Activated T-helper 2 cell treated with anti-CD3 and anti-CD28 coated beads, Interferon-gamma antibody, Interleukin-2, Interleukin-4, amounts not matched to agents 10 μg/mL and 5 μg/mL and 100 μg/mL, durations not matched to agents 14 hours and 24 hours and 36 hours (primary cell): ENCODE measurements at places on chromosomes 5 and 9. TPM values are rescaled to one million over a fixed set of nuclear protein-coding genes. Genes with fewer than 3 reads are reported as not detected.

- no peaks in the 10 kb centered on the region for H3K27me3 ChIP-seq
- H3K4me1 ChIP-seq, result no peaks in the 10 kb centered on the region
- no peaks in the 10 kb centered on the region for H3K36me3 ChIP-seq
- no peak overlapping the region for H3K27ac ChIP-seq
- DNase-seq, result no peak
- no peak overlapping the region for H3K4me3 ChIP-seq
Measured at GRCh38 chr5:127840198-127840524, 137.0 kb downstream of the CCDC192 start.

- H3K36me3 ChIP-seq, result no peaks in the 10 kb centered on the region
- no peak for DNase-seq
- H3K4me3 ChIP-seq, result no peak overlapping the region
- no peaks in the 10 kb centered on the region for H3K27me3 ChIP-seq
- no peaks in the 10 kb centered on the region for H3K4me1 ChIP-seq
Measured at GRCh38 chr5:78824831-78825281, 160.3 kb downstream of the ARSB start.

DNA sequence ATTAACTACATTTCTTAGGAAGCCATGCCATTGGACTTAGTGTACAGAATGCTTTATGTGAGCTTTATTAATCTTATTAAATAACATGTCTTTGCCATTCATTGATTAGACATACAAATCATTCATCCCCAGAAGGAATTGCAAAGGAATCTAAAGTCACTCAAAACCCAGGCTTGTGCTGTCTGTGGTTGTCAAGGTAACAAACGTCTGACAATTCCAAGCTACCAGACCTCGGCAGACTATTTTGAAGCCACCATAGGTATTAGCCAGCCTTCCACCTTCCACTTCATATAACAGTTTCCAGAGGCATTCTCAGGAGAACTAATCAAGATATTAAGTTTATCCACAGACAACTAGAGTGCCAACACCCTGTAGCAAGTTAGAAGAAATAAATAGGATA lies 135.2 kb upstream of the TUSC1 start:
- H3K27me3 ChIP-seq, result no peaks in the 10 kb centered on the region
- no peak for DNase-seq
- no peaks in the 10 kb centered on the region for H3K4me1 ChIP-seq
- H3K36me3 ChIP-seq, result no peaks in the 10 kb centered on the region

DNA sequence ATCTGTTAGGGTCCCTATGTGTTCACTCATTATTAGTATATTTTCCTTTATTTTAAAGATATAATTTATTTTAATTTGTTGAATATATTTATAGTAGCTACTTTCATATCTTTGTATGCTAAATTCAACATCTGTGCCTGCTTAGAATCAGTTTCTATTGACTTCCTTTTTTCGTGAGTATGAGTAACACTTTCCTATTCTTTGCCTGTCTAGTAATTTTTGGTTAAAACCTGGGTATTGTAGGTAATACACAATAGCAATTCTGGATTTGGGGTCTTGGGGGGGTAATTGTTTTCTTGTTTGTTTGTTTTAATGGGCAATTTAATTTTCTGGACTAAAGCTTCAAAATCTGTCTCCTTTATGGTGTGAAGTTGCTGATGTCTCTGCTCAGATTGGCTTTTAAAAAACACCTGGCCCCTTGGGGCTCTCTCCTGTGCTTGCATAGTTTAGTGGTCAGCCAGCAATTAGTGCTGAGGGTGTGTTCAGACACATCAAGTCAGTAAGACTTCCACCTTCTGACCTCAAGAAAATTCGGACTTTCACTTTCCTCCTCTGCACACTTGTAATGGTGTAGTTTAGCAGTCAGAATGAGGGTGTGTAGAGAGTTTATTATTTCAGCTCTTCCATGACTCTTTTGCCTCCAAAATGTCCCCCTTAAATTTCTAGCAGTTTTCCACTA lies 124.4 kb upstream of the MAP1B start:
- H3K27ac ChIP-seq, result no peak overlapping the region
- H3K4me1 ChIP-seq, result no peaks in the 10 kb centered on the region
- H3K36me3 ChIP-seq, result no peaks in the 10 kb centered on the region
- no peak overlapping the region for H3K4me3 ChIP-seq

DNA sequence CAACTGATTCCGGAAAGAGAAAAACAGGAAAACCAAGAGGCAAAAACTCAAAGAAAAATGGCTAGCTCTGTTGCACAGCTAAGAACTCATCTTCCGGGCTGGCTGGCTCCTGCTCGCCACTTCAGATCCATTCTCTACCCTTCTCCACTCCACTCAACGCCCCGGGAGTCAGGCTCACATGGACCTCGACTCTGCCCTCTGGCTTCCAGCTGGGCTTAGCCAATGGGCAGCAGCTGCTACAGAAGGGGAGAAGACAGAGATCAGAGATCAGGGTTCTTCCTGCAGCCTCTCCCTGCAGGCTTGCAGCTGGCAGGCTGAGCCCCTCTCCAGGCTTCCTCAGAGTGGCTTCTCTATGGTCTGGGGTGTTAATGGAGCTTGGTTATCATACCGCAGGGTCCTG lies 187.5 kb downstream of the MED10 start:
- no peaks in the 10 kb centered on the region for H3K27me3 ChIP-seq
- no peak for DNase-seq
- H3K36me3 ChIP-seq, result no peaks in the 10 kb centered on the region

DNA sequence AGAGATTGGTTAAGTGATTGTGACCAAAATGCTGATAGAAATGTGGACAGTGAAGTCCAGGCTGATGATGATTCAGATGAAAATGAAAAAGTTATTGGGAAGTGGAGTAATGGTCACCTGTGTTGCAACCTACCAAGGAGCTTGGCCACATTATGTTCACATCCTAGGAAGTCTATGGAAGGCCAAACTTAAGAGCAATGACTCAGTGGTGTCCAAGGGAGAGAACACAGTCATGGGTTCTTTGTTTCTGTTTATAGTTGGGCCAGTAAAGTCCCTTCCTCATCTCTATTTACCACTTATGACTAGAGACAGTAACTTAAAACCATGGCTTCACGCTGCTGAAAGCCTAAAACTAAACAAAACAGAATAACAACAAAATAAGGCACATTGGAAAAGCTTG lies 555.3 kb upstream of the DAB2 start:
- no peaks in the 10 kb centered on the region for H3K27me3 ChIP-seq
- no peak for DNase-seq
- H3K4me3 ChIP-seq, result no peak overlapping the region
- H3K4me1 ChIP-seq, result no peaks in the 10 kb centered on the region

- DNase-seq, result no peak
- peaks cover 8% of the 10 kb centered on the region for H3K4me1 ChIP-seq
- no peaks in the 10 kb centered on the region for H3K36me3 ChIP-seq
- peaks cover 12% of the 10 kb centered on the region for H3K27me3 ChIP-seq
Measured at GRCh38 chr5:54932789-54933188, 52.6 kb downstream of the ESM1 start.

DNA sequence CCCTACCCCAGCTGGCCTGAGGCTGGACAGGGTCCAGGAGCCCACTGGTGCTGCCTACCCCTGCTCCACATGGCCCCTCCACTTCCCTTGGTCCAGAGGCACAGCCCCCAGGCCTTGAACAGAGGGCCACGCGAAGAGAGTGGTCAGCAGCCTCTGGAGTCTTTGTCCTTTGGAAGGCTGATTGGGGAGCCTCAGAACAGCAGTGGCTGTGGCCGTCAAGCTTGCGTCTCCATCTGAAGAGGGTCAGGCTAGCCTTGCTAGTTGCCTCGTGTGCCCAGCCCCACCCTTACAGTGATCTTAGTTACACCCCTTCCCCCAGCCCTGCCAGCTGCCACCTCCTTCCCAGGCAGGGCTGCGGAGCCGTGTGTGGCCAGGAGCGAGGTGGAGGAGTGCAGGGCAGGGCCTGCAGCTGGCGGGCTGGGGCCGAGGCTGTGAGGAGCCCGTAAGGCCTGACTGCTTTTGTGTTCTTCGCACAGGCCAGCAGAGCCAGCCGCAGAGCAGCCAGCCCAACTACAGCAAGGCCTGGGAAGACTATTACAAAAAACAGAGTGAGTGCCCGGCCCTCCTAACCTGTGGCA lies 30.1 kb upstream of the PRDM12 start:
- H3K4me1 ChIP-seq, result no peaks in the 10 kb centered on the region
- peaks cover 30% of the 10 kb centered on the region for H3K36me3 ChIP-seq
- H3K4me3 ChIP-seq, result no peak overlapping the region
- no peak for DNase-seq
- H3K27ac ChIP-seq, result no peak overlapping the region

DNA sequence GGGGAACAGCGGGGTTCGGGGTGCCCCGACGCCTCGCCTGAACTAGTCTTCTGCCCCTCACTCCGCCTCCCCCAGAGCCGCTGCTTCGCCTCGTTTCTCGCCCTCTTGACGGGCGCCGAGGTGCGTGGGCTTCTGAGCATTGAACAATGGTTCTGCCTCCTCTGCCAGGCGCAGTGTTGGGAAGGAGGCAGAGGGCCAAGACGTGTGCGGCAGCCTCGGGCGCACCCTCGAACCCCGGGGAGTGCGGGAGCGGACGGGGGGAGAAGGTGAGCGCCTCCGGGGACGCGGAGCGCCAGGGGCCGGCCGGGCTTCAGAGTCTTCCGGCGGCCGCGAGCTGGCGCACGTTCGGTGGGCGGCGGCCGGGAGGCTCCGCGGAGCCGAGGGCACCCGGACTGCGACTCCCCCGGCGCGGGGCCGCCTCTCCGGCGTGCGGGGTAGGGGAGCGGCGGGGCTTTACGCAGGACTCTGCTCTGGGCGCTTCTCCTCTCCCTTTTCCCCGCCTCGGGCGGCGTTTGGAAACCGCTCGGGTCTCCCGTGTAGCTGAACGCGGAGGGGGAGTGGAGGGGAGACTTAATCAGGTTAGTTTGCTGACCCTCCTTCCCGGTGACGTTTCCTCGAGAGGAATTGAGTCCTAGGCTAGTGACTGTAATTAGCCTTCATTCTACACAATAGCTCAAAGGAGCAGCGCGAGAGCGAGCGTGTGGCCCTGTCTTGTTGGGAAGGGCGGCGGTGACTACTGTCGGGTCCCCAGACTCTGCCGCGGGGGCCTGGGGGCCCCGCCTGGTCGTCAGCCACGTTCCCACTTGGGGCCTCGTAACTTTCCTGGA lies 1.1 kb downstream of the VLDLR start:
- peak overlapping the region; percentile 93 for H3K4me3 ChIP-seq
- peak; percentile 12 for DNase-seq
- peaks cover 30% of the 10 kb centered on the region for H3K27me3 ChIP-seq
- peak overlapping the region; percentile 71 for H3K27ac ChIP-seq

DNA sequence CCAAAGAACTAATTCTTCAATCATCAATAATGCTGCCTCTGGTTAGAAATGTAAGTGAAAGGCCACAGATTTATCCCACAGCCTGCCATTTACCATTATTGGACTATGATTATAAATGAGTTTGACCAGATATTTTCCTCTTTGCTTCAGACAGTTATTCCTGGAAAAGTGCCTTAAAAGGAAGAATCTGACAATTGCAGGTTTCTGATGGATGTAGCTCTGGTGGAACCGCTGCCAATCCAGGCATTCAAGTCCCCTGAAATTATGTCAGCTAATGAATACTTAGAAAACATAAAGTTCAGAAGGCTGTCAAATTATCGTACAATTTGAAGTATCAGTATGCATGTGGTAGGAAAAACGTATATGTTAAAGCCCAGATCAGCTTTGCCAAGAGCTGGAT lies 78.2 kb upstream of the NR4A3 start:
- no peak for DNase-seq
- H3K27me3 ChIP-seq, result peaks cover 5% of the 10 kb centered on the region
- H3K4me3 ChIP-seq, result no peak overlapping the region
- no peaks in the 10 kb centered on the region for H3K36me3 ChIP-seq
- no peaks in the 10 kb centered on the region for H3K4me1 ChIP-seq

- H3K4me1 ChIP-seq, result peaks cover 60% of the 10 kb centered on the region
- peak; percentile 52 for DNase-seq
- no peaks in the 10 kb centered on the region for H3K27me3 ChIP-seq
- H3K4me3 ChIP-seq, result peak overlapping the region; percentile 58
Measured at GRCh38 chr5:56328753-56329560, 95.8 kb upstream of the ANKRD55 start.

DNA sequence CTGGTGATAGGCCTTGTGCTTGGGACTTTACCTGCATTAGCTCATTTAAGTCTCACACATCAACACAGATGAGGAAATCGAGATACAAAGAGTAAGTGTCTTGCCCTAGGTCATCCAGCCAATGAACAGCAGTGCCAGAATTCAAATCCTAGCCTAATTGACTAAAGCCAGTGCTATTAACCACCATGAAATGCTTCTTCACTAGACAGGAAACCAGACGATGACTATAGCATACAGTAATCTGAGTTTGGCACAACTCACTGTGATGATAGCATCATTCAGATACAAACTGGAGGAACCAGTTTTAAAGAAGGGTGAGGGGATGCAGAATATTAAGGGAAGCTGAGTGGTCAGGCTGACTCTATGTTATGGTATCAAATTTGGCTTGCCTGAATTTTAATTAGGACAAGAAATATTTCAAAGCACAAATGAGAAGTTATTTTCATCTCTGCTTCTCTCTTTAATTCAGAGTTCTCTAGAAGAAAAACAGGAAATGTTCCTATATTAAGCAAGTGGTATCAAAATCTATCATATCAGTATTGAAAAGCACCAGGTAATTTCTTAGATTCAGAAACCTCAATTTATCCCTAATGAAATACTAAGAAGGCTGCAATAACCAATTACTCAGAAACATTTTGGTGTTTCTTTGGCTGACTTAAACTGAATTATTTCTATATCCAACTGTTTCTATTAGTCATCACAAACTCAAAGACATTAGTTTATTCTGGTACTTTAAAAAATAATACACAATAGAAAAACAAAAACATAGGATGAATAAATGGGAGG lies 147.0 kb upstream of the RASA1 start:
- H3K4me3 ChIP-seq, result no peak overlapping the region
- peaks cover 60% of the 10 kb centered on the region for H3K4me1 ChIP-seq
- no peak for DNase-seq
- no peaks in the 10 kb centered on the region for H3K27me3 ChIP-seq

DNA sequence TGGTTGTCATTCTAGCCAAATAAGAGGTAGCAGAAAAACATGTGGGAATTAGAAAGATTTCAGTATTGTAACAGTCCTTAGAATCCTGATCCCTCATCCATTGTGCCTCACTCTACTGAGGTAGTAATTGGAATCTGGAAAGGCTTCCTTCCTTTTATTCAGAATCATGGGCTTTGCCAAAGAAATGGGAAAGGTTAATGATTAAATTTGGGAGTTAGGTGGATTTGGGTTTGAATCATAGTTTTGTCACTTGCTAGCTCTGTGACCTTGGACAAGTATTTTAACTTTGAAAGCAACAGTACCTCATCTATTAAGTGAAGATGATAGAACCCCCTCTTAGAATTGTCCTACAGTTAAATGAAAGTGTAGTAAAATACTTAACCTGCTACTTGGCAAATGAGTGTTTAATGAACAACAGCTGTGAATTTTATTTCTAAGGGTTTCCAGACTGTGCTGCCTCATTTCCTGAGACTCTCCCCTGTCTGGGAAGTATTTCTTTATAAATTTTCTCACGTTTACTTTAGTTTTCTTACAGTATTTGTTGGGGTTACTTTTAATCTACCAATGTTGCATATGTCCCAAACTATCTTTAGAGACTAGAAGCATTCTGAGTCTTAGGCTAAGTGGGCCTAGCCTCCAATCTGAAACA lies 11.7 kb downstream of the SPDL1 start:
- peaks cover 76% of the 10 kb centered on the region for H3K36me3 ChIP-seq
- no peak overlapping the region for H3K27ac ChIP-seq
- no peaks in the 10 kb centered on the region for H3K27me3 ChIP-seq
- H3K4me1 ChIP-seq, result peaks cover 2% of the 10 kb centered on the region
- no peak for DNase-seq
- no peak overlapping the region for H3K4me3 ChIP-seq

GRCh38 chr9:137218754-137219271 lies 3.2 kb downstream of the RNF208 start:
- no peaks in the 10 kb centered on the region for H3K27me3 ChIP-seq
- peaks cover 2% of the 10 kb centered on the region for H3K4me1 ChIP-seq
- no peak for DNase-seq
- H3K4me3 ChIP-seq, result no peak overlapping the region
- no peaks in the 10 kb centered on the region for H3K36me3 ChIP-seq

The ACOT12 gene
- not detected in 2 replicates for total RNA-seq
